ENCODE measurements at places on chromosomes 6 and 20. TPM values are rescaled to one million over a fixed set of nuclear protein-coding genes. Genes with fewer than 3 reads are reported as not detected.

Gene TNFRSF21
- 56.0 TPM for total RNA-seq

Gene DEFB132
- total RNA-seq, result not detected

Gene DAAM2
- total RNA-seq, result 0.14 TPM

- DNase-seq, result no peak
These were observed 158.1 kb upstream of the ARG1 start for GRCh38 chr6:131414956-131415355.

GRCh38 chr20:40489886-40490285 is 199.2 kb downstream of the MAFB start:
- DNase-seq, result no peak

Measured in dermis blood vessel endothelial cell (primary cell).